ENCODE measurements at places on chromosomes 4 and X.

- no peak for DNase-seq
Measured at GRCh38 chr4:8393593-8394038, 46.9 kb downstream of the ACOX3 start.

- no peak for DNase-seq
Measured at GRCh38 chrX:112631892-112632291, 47.8 kb downstream of the LHFPL1 start.

DNA sequence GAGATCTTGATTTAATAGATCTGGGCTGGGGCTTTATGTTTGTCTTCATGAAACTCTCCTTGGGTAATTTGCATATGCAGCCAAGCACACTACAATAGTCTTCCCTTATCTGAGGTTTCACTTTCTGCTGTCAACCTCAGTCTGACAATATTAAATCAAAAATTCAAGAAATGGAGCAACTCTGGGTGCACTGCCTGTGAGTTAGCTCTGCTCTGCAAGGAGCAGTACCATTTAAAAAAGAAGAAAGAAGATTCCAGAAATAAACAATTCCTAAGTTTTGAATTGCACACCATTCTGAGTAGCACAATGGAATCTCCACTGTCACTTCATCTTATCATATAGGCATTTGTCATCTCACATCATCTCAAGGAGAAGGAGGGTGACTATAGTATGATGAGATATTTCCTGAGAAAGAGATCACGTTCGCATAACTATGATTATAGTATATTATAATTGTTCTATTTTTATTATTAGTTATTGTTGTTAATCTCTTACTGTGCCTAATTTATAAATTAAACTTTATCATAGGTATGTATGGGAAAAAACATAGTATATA, 9.4 kb downstream of the FNIP2 start:
- no peak for DNase-seq

GRCh38 chrX:109632906-109633504, 8.0 kb upstream of the KCNE5 start:
- no peak for DNase-seq

DNA sequence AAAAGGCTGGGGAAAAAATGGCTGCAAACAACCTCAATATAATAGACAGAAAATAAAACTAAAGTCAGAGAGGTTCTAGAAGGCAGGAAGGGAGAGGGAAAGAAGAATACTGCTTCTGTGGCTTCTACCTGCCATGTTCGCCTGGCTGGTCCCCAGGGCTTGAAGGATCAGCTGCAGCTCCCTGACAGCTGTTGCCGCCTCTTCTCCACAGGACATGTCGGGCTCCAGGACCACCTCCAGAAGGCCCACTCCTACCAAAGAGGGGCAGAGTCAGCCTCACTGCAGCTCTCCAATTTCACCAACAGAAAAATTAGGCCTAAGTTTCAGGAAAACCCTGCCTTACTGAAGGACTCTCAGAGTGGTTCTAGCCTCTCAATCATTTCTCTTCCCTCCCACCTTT, 44.9 kb downstream of the GATB start:
- no peak for DNase-seq

DNA sequence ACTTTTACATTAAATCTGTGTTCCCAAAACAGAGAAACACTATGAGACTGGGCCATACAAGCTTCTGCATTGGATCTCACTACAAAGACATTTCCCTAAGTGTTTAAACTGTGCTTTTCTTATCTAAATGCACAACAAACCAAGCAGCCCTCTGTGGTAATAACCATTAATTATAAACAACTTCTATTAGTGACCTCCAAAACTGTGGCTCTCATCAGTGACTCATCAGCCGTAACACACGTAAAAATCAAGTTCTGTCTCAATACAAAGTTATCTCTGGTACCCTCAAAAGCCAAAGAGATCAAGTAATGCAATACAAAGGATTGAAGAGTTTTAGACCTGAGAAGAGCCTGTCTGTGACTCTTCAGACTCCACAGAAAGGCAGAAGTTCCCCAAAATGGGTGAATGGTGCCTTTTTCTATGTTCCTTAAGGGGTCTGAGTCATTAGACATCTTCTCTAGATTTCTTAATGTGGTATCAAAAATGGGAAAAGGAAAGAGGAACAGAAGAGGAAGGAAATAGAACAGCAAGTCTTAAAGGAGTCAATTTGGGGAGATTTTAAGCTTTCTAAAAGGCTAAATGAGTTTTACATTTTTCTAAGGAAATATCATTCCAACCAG, 189.8 kb upstream of the PPP1R2C start:
- DNase-seq = no peak

DNA sequence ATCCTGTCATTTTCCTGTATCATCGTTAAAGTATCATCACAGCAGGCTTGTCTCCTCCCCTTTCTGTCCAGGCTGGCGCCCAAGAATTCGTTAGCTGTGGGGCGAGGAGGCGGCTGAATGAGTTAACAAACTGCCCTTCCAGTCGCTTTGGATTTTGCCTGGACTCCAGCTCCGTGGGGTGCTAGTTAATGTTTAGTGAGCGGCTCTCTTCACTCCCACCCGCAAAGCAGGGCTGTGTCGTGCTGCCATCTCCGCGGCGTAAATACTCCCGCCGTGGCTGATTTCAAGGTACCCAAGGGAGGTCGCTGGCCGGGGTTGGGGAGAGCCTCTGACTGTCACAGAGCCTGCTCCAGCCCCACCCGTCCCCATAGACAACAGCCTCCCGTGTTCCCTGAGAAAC, 44.9 kb upstream of the SPRY1 start:
- no peak for DNase-seq

GRCh38 chr4:181798536-181798935, 444.7 kb upstream of the TENM3 start:
- no peak for DNase-seq

Data from stimulated activated CD4-positive, alpha-beta T cell treated with anti-CD3 and anti-CD28 coated beads, Interleukin-4, amount 100 ng/mL, for 48 hours (primary cell).